Left lung (tissue), 14 donors: ENCODE measurements at places on chromosomes 1 and 21.
A peak's percentile ranks its signal among the peaks of the same experiment; 100 is the strongest.

DNA sequence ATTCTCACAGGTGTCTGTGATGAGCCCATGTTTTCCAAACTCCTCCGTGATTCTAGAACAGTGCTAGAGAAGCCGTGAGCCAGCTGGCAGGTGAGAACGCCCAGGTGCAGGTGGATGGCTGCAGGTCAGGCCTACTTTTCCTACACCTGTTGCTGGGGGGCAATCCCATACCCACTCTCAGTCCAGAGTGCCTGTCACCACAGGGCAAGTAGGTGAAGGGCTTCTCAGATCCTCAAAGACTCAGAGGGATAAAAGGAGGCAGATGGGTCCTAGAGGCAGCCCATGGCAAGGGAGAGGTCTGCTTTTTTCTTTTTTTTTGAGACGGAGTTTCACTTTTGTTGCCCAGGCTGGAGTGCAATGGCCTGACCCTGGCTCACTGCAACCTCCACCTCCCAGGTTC, 50.7 kb upstream of the H6PD start:
- no peak for DNase-seq

GRCh38 chr1:149967646-149968045, 31.0 kb upstream of the MTMR11 start:
- no peak for DNase-seq

DNA sequence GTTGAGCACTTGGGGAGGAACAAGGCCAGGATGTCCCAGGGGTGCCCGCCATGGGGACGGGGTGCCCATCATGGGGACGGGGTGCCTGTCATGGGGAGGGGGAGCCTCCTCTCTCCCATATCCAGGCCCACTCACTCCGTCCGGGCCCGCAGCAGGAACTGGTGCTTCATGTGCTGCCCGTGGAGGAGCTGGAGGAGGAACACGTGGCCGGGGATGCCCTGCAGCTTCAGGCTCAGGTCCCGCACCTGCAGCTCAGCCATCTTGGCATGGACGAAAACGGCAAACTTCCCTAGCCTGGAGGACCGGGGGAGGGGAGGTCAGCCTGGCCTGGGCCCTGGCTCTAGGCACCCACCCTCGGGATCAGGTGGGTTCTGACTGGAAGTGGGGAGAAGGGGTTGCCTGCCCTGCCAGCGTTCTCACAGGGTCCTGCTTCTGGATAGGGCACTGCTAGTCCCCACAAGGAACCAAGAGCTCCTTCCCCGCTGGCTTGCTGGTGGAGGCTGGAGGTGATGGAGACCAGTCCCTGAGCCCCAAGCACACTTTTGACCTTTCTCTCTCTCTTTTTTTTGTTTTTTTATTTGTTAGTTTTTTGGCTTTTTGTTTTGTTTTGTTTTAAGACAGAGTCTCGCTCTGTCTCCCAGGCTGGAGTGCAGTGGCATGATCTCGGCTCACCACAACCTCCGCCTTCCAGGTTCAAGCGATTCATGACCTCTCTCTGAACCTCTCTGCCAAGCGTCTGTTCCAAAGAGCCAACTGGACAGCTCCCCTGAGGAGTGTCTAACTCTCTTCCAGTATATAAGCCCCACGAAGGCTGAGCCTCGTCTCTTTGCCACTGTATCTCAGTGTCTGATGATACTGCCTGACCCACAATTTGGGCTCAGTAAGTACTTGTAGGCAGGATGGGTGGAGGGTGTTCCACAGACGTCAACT, 9.9 kb downstream of the ARHGEF19 start:
- peak; percentile 52 for DNase-seq

- DNase-seq: no peak
Observed at GRCh38 chr1:58789996-58790660, 6.3 kb upstream of the JUN start.

DNA sequence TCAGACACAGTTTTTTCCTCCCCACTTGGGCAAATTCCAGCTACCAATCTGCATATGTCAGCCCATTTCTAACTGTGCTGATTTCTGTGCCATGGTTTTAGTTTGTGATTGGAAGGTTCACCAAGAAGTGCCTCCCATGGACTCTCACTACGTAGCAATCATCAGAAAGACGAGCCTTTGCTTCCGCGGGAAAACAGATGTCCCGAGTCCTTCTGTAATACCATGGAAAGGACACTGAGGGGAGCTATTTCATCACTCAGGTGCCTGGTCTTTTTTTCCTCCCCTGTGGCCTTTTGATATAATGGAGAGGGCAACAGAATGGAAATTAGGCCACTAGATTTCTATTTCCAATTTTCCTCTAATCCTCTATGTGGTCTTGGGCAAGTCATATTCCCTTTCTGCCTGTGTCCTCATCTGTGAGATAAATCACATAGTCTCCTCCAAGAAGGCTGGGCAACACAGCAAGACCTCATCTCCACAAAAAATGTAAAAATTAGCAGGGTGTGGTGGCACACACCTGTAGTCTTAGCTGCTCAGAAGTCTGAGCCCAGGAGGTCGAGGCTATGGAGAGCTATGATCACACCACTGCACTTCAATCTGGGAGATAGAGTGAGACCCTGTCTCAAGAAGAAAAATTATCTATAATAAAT, 24.8 kb downstream of the LEMD1 start:
- DNase-seq: no peak

DNA sequence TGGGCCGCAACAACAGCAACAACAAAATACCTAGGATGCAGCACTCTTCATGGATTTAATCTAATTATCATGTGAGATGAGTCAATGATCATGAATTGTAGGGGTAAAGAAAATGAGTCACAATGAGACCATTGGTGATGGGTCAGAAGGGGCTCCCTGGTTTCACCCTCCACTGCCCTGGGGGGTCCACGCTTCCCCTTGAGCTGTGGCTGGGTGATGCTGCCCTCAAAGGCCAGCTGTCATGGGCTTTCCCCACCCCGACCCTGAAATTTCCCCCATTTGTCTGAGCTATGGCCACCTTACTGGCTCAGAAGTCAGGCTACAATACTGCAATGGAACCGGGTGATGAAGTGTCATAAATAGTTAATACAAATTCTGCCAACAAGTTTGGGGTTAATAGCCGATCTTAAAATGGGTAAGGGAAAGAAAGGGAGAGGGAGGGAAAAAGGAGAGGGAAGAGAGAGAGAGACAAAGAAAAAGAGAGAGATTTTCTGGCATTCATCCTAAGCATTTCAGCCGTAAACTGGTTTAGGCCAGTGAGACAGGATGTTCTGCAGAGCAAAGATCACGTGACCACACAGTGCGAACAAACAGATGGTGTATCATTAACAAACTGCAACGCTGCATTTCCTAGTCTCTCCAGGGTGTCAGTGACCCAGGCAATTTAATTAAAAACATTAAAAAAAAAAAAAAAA, 143.4 kb upstream of the ERRFI1 start:
- DNase-seq: peak; percentile 84

GRCh38 chr21:45819478-45820170, 161.9 kb upstream of the COL6A1 start:
- DNase-seq: no peak

GRCh38 chr1:179973198-179974110, 18.8 kb downstream of the CEP350 start:
- DNase-seq: no peak

GRCh38 chr1:161381707-161382106, 14.0 kb upstream of the CFAP126 start:
- no peak for DNase-seq

GRCh38 chr1:14915356-14916054, 238.0 kb upstream of the TMEM51 start:
- DNase-seq: no peak

GRCh38 chr1:111561328-111561727, 57.9 kb upstream of the ADORA3 start:
- DNase-seq: no peak

DNA sequence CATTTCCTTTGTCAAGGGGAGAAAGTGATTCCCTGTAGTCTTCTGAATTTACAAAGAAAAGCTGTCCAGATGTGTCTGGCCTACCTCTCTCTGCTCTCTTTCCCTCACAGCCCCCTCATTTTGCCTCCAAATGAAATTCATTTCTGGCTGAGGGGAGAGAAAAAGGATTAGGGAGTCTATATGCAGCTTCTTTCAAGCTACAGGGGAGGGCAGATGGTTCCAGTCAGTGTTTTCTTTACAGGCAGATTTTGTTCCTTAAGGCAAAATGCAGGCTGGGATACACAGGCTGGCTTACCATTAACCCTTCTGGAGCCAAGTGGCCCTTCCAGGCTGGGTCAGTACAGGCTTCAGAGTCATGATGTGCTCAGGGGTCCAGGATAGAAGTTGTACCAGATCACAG, 198.1 kb upstream of the USP24 start:
- no peak for DNase-seq

DNA sequence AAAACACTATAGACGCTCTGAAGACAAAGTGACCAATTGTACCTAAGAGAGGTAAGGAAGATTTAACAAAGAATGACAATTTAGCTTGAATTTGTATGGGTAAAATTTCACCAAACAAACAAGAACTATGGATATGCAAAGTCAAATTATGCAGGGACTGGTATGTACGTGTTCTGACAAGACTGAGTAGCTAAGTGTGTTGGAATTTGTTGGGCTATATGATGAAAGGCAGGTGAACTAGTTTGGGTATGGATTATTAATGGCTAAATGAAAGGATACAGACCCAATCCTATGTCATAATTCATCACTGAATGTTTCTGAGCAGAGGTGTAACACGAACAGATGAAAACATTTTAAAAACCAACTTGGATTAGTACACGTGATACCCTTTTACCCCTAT, 7.6 kb downstream of the DNTTIP2 start:
- DNase-seq: no peak

DNA sequence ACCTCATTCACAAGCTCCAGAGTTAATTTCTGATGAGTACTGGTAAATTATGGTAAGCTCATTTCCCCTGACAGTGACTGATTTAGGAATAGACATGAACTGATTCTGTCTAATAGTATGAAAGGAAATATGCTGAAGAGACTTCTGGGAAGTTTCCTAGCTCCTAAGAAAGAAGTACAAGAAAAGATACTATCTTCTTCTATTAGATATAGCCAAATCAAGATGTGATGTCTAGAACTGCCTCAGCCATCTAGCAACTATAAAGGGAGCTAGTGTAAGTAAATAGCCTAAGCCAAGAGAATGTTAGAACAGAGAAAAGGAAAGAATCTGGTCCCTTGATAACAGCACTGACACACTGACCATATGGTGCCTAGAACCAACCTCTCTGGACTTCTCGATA, 10.7 kb upstream of the PHTF1 start:
- DNase-seq: no peak

- DNase-seq: no peak
Observed at GRCh38 chr1:112704391-112704933, 2.5 kb downstream of the RHOC start.

- DNase-seq: no peak
Observed at GRCh38 chr1:239388159-239388485, 1.8 kb downstream of the CHRM3 start.

DNA sequence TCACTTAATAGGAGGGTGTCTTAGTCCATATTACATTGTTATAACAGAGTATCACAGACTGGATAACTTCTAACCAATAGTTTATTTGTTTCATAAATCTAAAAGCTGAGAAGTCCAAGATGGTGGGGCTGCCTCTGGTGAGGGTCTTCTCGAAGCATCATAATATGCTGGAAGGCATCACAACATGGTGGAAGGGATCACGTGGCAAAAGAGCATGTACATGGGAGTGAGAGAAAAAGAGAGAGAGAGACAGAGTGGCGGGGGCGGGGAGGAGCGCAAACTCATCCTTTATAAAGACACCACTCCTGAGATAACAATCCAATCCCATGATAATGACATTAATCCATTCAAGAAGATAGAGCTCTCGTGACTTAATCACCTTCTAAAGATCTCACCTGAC, 31.5 kb downstream of the CFHR5 start:
- DNase-seq: no peak

DNA sequence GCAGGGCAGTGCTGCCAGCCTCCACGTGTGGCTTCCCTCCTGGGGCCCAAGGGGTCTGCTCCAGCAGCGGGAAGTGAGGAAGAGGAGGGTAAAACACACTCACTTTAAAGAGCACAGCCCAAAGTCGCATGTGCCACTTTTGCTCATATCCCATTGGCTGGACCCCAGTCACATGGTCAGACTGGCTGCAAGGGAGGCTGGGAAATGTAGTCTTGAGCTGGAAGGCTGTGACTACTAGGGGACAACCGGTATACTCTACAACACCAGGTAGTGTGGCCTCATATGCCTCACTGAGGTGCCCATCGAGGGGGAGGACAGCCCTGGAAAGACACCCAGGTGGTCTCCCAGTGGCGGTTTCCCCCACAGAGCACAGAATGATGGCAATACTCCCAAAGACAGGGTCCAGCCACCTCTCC, 45.2 kb downstream of the CAMK2N1 start:
- DNase-seq: no peak

GRCh38 chr1:203186446-203187303, at the start of gene CHI3L1:
Gene CHI3L1, minus strand, starts transcription at chr1:203186704. Its CDS starts 81 bp downstream, at chr1:203186623.
- no peak for DNase-seq

DNA sequence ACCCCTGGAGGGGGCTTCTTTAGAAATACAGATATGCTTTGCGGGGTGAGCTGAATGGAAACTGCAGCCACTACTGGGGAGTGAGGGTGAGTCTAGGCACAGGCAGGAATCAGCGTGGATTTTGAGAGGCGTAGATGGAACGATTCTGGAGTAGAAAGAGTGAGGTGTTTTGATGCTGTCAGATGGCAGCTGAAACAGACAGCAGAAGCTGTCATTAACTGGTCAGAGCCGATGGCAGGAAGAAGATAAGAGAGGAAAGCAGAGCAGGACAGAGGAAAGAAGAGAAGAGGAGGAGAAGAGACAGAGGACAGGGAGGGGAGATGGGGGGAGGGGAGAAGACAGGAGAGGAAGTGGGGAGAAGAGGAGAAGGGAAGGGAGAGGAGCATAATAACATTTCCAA, 138.5 kb downstream of the LRIG2 start:
- DNase-seq: no peak

DNA sequence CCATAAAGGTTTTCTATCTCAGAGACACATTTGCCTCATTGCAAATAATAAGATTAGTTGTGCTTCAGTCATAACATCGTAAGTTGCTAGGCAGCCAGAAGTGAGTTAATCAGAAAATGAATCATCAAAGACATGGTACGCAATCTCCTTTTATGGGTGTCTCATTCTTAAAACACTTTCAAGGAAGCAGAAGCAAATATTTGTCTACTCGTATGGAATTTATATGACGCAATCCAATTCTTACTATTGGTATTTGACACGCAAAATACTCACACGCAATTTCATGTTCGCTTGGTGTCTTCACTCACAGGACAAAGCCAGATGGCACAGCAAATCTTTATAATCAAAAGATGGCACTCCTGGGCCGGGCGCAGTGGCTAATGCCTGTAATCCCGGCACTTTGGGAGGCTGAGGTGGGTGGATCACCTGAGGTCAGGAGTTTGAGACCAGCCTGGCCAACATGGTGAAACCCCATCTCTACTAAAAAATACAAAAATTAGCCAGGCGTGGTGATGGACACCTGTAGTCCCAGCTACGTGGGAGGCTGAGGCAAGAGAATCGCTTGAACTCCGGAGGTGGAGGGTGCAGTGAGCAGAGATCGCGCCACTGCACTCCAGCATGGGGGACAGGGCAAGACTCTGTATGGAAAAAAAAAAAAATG, 56.4 kb downstream of the HLCS start:
- DNase-seq: no peak

GRCh38 chr1:226441629-226442028, 33.7 kb upstream of the PARP1 start:
- DNase-seq: no peak
